Calu3 (cell line): ENCODE measurements at places on chromosomes 2 and 18. TPM values are rescaled to one million over a fixed set of nuclear protein-coding genes. Genes with fewer than 3 reads are reported as not detected.

The LOXL3 gene
- total RNA-seq = 0.93 and 1.2 TPM in 2 replicates

- H3K4me3 ChIP-seq = no peak overlapping the region
- H3K27me3 ChIP-seq = no peaks in the 10 kb centered on the region
- H3K4me1 ChIP-seq = peaks cover 25% of the 10 kb centered on the region
- no peaks in the 10 kb centered on the region for H3K36me3 ChIP-seq
Measured at GRCh38 chr2:85772019-85772745, 18.4 kb downstream of the ATOH8 start.

DNA sequence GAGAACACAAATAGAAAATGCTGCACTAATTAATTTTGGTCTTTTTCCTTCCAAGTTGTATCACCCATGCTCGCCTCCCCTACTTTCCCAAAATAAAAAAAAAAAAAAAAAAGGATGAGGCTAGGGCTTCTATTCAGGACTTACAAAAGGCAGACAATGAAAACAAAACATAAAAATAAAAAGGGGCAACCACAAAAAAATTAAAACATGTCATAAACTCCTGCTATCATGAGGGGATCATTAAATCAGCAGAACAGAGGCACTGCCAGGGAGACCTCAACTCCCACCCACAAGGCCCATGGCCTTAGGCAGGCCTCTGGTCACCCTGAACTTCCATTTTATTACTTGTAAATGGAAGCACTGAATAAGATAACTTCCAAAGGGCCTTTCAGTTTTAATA, 23.3 kb downstream of the EPB41L3 start:
- DNase-seq = no peak
- H3K27ac ChIP-seq = no peak overlapping the region
- H3K27me3 ChIP-seq = no peaks in the 10 kb centered on the region
- H3K4me1 ChIP-seq = no peaks in the 10 kb centered on the region
- H3K36me3 ChIP-seq = no peaks in the 10 kb centered on the region

GRCh38 chr2:85843543-85843942, 45.2 kb downstream of the ST3GAL5 start:
- H3K4me1 ChIP-seq = no peaks in the 10 kb centered on the region
- no peak overlapping the region for H3K27ac ChIP-seq
- no peak overlapping the region for H3K4me3 ChIP-seq
- peaks cover 36% of the 10 kb centered on the region for H3K27me3 ChIP-seq

- H3K4me1 ChIP-seq = no peaks in the 10 kb centered on the region
- H3K36me3 ChIP-seq = peaks cover 5% of the 10 kb centered on the region
- no peak overlapping the region for H3K27ac ChIP-seq
- DNase-seq = no peak
Measured at GRCh38 chr18:78822171-78822948, 157.3 kb upstream of the SALL3 start.

The DSC3 gene
- 6.4 and 9.8 TPM in 2 replicates for total RNA-seq

DNA sequence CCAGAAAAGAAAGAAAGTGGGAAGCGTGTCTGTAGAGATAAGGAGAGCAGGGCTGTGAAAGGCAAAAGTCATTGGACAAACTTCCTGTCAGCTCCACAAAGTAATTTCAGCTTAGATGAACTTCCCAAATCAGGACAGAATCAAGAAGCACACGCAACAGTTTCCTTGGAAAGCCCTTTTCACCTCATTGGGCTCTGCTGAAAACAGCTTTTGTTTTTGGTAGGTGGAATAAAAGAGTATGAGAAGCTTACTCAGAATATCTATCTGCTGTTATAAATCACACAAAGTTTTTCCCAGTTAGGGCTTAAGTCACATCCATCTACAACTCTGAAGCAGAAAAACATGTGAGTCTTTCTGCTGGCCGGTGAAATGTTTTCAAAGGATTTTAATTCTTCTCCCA, 42.4 kb upstream of the EFEMP1 start:
- H3K4me3 ChIP-seq = no peak overlapping the region
- DNase-seq = no peak
- H3K36me3 ChIP-seq = no peaks in the 10 kb centered on the region
- H3K27ac ChIP-seq = no peak overlapping the region

DNA sequence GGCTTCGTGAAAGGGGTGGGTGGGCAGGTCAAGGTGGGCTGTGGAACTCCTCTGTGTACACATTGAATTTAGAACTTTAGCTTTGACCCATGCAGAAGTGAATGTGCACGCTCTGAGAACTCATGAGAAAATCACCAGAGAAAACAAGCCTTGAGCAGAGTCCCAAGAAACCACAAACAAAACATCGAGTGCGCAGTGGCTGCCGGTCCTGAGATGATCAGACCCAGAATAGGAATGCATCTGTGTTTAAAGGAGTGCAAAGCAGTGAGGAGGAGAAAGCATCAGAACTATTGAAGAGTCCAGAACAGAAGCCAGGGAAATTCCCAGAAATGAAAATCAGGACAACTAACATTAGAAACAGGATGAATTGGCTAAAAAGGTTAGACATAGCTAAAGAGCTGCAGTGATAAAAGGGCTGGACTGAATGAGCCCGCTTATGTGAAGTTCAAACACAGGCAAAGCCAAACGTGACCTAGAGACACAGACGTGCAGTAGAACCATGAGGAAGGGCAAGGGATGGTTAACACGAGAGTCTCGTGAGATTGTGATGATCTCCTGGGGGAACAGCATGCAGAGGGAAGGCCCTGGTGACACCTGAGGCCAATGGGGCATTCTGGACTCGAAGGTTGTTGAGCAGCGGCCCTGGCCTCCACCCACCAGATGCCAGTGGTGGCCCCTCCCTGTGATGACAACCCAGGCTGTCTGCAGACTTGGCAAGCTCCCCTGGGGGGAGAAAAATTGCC, 16.4 kb upstream of the TXNL4A start:
- no peak for DNase-seq
- no peaks in the 10 kb centered on the region for H3K4me1 ChIP-seq
- H3K36me3 ChIP-seq = no peaks in the 10 kb centered on the region
- H3K27me3 ChIP-seq = no peaks in the 10 kb centered on the region
- H3K4me3 ChIP-seq = no peak overlapping the region
